ENCODE measurements at places on chromosomes 4 and X.

DNA sequence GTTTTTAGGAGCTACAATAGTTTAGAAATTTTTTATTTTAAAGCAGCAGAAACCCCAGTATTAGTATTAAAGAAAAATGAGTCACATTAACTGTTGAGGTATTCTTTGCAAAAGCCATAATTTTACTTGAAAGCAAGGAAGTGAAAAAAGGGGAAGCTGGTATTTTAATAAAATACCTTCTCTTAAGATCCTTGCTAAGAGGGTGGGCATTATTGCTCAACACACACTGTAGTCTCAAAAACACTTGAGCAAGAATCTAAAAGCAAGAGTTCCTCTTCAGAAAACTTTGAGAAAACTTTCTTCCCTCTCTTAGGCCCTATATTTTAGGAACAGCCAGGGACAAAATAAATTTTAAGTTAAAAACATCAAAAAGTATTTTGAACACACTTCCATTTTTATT, 259.4 kb upstream of the DIAPH2 start:
- no peak for DNase-seq

- no peak for DNase-seq
Measured at GRCh38 chr4:178288462-178288861, 846.2 kb upstream of the AGA start.

DNA sequence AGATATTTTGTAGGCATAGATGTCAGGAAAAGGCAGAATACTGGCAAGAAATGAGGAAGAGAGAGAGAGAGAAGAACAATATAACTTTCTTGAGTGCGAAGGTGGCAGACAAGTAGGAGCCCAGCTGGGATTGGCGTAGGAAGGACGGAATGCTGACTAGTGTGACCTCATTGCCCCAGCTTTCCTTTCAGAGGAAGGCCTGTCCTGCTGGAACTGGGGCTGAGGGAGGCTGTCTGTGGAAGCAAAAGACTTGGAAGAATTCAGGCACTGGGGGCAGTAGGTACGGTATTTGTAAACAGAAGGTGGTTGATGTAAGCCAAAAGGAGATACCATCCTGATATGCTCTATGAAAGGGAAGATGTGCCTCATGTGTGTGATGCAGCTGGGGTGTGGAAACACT, 818.4 kb downstream of the ADGRL3 start:
- no peak for DNase-seq

DNA sequence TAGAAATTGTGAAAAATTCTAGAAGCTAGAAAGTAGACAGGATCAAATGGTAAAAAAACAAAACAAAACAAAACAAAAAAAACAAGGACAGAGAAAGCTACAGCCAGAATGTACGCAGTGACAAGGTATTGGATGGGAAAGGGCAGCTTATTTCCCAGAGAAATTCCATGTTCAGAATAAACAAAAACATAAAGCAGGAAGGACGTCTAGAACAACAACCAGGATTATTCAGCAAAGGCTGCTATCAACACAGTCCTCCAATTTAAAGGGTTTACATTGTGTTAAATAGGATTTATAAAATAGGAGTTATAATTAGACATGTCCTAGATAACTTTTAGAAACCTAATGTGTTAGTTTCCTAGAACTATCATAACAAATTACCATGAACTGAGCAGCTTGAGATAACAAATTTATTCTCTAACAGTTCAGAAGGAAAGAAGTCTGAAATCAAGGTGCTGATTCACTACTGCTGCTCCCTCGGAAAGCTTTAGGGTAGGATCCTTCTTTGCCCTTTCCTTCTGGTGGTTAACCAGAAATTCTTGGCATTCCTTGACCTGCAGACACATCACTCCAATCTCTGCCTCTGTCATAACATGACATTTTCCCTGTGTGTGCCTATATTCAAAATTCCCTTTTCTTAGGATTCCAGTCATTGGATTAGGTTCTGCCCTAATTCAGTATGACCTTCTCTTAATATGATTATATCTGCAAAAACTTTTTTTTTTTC, 175.6 kb downstream of the SNCA start:
- DNase-seq = no peak

DNA sequence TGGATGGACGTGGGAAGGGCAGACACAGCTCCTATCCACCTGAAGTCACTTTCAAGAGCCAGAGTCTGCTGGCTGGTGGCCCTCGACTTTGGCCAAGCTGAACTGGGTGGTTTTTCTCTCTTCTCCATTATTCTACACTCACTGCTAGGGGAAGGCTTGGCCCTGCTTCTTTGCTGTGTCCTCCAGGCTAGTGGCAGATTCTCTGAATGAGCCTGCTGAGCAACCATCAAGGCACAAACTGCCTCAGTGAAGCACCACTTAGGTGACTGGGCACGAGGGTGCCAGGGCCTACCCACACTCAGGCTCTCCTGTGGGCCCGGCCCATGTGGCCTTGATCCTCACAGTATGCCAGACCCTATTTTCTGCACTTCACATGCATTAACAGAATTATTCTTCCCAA, 92.0 kb downstream of the PJA1 start:
- DNase-seq = no peak

DNA sequence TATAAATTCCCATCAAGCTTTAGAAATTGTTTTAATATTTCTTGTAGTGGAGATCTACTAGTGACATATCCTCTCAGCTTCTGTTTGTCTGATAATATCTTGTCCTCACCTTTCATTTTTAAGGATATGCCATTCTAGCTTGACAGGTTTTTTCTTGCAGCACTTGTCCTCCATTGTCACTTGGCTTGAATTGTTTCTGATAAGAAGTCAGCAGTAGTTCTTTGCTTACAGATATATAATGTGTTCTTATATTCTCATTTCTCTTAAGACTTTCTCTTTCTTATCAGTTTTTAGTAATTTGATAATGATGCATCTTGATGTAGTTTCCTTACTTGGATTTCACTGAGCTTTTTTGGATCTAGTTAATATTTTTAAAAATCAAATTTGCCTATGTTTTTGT, 120.6 kb upstream of the NUDT6 start:
- DNase-seq = no peak

DNA sequence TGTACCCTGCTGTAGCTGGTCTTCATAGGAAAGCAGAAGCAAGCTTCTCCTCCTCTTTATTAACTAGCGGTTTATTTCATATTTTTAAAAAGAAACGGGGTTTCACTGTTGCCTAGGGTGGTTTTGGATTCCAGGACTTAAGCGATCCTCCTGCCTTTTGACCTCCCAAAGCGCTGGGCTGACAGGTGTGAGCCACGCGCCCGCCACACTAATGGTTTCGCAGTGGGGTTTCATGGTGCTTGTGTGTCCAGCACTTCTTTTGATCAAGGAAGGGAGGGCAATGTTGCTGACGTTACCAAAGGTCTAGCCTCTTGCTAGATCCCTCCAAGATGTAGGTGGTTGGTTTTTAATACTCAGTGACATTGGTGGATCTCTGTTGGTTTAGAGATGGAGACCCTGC, 1.4 kb downstream of the MAEA start:
- no peak for DNase-seq

GRCh38 chrX:134885336-134886001, 105.3 kb upstream of the SMIM10 start:
- DNase-seq = no peak

GRCh38 chr4:145482209-145483037, 770 bp downstream of the SMAD1 start:
- DNase-seq = peak; percentile 3

GRCh38 chrX:123961268-123962005, at the start of gene STAG2:
STAG2 (plus strand) TSS chrX:123961706; CDS start chrX:124022628, 60,922 bp downstream.
- peak; percentile 35 for DNase-seq

GRCh38 chr4:174828845-174829701, at the start of gene GLRA3:
GLRA3 (minus strand) TSS chr4:174829247; CDS start chr4:174828811, 436 bp downstream.
- no peak for DNase-seq

GRCh38 chr4:2798399-2799223, 5.7 kb downstream of the SH3BP2 start:
- no peak for DNase-seq

DNA sequence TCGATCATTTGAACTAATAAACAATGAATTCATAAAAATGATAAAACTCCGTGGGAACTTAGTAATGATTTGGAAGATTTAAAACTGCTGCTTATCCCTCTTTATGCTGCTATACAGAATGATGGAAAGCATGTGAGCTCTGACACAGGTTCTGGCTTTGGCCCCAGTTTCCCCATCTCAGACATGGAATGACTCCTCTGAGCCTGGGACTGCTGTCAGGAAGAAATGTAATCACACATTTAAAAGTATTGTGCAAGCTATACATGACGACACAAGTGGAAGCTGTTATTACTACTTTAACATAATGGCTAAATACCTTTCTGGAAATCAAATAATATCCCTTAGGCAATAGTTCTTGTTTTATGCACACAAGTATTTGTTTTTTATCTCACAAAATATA, 161.7 kb downstream of the DCHS2 start:
- DNase-seq = no peak

DNA sequence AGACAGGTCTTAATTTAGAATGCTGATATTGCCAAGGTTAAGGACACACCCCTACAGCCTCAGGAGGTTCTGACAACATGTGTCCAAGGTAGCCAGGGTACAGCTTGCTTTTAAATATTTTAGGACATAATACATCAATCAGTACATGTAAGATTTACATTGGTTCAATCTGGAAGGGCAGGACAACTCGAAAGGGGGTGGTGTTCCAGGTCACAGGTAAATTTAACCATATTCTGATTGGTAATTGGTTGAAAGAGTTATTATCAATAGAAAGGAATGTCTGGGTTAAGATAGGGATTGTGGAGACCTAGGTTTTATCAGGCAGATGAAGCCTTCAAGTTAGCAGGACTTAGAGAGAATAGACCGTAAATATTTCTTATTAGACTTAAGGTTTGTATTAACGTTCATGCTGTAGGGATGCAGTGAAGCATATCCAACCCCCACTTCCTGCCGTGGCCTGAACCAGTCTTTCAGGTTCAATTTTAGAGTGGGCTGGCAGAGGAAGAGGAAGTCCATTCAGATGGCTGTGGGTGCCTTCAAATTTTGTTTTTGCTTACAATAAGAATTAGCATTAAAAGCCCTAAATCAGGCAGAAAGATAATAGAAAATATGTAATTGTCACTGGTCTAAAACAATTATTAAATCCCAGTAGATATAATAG, 136.5 kb upstream of the GALNTL6 start:
- DNase-seq = no peak

GRCh38 chr4:144374065-144374464, 233.5 kb upstream of the GYPA start:
- DNase-seq = no peak

- DNase-seq = no peak
Measured at GRCh38 chr4:172547724-172548123, 620.9 kb upstream of the GALNT7 start.

- no peak for DNase-seq
Measured at GRCh38 chr4:180665481-180665880, 1577.7 kb upstream of the TENM3 start.

DNA sequence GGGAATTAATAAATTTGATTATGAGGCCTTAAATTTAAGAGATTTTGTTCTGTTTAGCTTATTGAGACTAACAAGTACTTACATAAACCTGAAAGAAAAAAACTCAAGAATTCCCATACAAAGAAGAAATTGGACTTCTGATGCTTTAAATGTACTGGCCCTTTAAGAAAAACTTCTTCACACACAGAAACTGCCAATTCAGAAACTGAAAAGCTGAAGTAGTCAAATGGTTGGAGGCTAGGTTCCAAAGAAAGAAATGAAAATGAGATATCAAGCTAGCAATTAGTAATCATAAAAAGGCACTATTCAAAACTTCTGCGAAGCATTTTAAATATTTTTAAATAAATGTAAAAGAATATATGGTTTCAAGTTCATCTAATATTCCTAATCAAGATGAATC, 151.3 kb downstream of the THOC2 start:
- no peak for DNase-seq

DNA sequence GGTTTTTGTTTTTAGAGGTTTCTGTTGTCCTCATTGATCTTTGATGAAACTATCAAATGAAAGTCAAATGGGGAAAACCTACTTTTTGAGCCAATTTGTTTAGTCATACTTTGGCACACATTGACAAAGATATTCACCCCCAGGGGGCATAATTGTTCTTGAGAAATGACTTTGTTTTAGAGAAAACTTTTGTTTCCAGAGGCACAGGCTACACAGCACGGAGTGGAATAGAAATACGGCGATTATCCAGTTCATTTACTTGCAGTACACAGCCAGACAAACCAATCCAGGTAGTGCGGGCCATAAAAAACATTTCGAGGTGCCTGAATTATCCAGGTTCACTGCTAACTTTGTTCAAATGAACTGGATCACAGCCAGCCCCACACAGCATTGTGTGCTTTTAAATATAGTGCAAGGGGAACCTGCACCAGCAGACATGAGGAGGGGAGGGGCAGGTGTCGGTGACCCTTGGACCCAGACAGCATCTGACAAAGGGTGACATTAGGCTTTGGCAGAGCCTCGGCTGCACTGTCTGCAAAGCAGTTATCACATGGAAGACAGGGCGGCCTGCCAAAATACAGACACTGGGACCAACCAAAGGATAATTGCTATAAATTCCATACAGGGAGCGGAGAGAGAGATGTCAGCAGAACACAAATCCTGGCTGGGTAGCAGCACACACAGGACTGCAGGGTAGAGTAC, 179.6 kb upstream of the NOCT start:
- no peak for DNase-seq

DNA sequence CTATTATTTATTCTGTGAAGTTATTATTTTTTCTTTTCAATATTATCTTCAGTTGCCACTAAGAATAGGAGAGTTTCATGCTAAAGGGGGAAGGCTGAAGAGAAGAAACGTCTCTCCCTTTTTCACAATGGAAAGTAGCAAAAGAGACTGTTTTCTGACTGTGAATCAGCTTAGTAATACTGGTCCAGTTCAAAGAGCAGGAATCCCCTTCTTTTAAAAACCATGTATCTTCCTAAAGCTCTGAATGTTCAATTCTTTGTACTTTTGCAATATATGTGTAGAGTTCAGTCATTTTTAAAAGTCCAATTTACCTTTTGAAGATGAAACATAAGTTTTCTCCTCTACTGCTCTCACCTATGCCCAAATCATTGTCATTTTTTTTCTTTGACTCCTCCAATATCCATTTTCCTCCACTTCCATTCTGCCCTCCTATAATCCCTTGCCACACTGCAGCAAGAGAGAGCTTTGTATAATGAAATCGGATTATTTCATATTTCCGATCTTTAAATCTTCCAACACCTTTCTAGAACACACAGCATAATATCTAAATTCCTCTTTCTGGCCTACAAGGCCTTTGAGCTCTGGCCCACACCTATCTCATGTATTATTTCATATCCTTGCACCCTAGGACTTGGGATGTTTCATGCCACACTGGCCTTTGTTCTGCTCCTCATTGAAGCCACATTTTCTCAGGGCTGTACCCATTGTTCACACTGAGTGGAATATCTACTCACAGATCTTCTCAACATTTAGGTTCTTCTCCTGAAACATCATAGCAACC, 195.3 kb downstream of the CAMK2D start:
- DNase-seq = no peak

GRCh38 chr4:127881563-127881864, 821 bp downstream of the PLK4 start:
- DNase-seq = no peak

DNA sequence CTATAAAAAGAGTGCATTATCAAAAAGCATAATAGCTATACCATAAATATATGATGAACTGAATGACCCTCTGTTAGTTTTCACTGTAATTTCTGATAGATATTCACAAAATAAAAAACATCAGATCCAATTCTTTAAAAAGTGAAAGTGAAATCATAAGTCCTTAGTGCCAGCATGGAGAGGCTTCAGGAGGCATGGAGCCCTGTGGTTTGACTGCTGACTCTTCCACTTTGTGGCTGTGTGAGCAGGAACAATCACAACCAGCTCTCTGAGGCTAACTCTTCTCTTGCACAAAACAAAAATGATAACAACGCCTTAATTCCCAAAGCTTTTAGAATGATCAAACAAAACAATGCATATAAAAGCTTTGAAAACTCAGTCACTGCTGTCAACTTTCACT, 1143.9 kb downstream of the PDHA2 start:
- DNase-seq = no peak

Data from activated CD4-positive, CD25-positive, alpha-beta regulatory T cell (primary cell).